ENCODE measurements at places on chromosomes 2 and 18. TPM values are rescaled to one million over a fixed set of nuclear protein-coding genes. Genes with fewer than 3 reads are reported as not detected.

Gene SPDYA
- 3.0 TPM for total RNA-seq

Gene MBD2
- 97.5 TPM for total RNA-seq

Gene BMP10
- total RNA-seq = not detected

Gene GPR75
- total RNA-seq = 3.3 TPM

Gene ALLC
- not detected for total RNA-seq

Gene NRP2
- not detected for total RNA-seq

Gene SH3BP4
- total RNA-seq = 0.50 TPM

Gene CCDC141
- total RNA-seq = 44.8 TPM

Gene RBBP8
- total RNA-seq = 4.1 TPM

Gene SPATA3
- total RNA-seq = not detected

Gene CHRND
- total RNA-seq = not detected

Gene C1QL2
- total RNA-seq = not detected

Gene CCDC74A
- total RNA-seq = 4.0 TPM

Gene CDK15
- not detected for total RNA-seq

Gene NCKAP5
- not detected for total RNA-seq

Gene NEB
- total RNA-seq = 0.91 TPM

Gene SERPINB4
- not detected for total RNA-seq

Gene GREB1L
- not detected for total RNA-seq

Gene MSGN1
- not detected for total RNA-seq

Gene SERPINB3
- total RNA-seq = not detected

Gene CYP27A1
- total RNA-seq = 0.56 TPM

Gene PLEK
- 13.6 TPM for total RNA-seq

Gene CRYBA2
- total RNA-seq = not detected

Gene MTCL1
- 0.40 TPM for total RNA-seq

Gene KLHL29
- 6.6 TPM for total RNA-seq

Gene CHPF
- total RNA-seq = 6.8 TPM

Gene CCDC102B
- total RNA-seq = 6.1 TPM

Gene CNDP2
- 137 TPM for total RNA-seq

Gene PAX8
- 1.8 TPM for total RNA-seq

Gene KCNIP3
- total RNA-seq = not detected

Gene MREG
- 7.5 TPM for total RNA-seq

Gene REEP1
- 0.22 TPM for total RNA-seq

Gene STEAP3
- 0.26 TPM for total RNA-seq

Gene POTEF
- not detected for total RNA-seq

Gene REG3A
- not detected for total RNA-seq

Gene RUFY4
- 0.23 TPM for total RNA-seq

Gene PLCD4
- 0.68 TPM for total RNA-seq

Gene KCNE4
- total RNA-seq = not detected

Gene SLC40A1
- 23.7 TPM for total RNA-seq

Gene RMND5A
- 37.3 TPM for total RNA-seq

Gene C1GALT1C1L
- not detected for total RNA-seq

Gene ACVR1C
- total RNA-seq = 5.7 TPM

Gene ARMC9
- 0.88 TPM for total RNA-seq

Gene NMUR1
- total RNA-seq = 0.70 TPM

Gene CYP26B1
- not detected for total RNA-seq

Gene STARD6
- total RNA-seq = not detected

Gene PTMA
- total RNA-seq = 1,348 TPM
